ENCODE measurements at places on chromosomes 7 and 10. TPM values are rescaled to one million over a fixed set of nuclear protein-coding genes. Genes with fewer than 3 reads are reported as not detected.

DNA sequence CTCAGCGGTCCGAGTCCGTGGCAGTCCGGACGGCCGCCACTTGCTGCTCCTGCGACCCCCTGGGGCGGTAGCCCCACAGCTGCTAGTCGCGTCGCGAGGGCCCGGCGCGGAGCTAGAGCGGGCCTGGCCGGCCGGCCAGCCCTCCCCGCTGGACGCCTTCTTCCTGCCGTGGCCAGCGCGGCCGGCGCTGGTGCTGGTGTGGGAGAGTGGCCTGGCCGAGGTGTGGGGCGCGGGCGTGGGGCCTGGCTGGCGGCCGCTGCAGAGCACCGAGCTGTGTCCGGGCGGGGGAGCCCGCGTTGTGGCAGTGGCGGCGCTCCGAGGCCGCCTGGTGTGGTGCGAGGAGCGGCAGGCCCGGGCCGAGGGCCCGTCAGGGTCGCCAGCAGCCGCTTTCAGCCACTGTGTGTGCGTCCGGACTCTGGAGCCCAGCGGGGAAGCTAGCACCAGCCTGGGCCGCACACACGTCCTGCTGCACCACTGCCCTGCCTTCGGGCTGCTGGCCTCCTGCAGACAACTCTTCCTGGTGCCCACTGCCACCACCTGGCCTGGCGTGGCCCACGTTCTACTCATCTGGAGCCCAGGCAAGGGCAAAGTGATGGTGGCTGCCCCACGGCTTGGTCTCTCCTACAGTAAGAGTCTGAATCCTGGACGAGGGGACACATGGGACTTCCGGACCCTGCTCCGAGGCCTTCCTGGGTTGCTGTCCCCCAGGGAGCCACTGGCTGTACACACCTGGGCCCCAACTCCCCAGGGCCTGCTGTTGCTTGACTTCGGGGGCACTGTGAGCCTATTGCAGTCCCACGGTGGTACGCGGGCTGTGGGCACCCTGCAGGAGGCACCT is 631 bp downstream of the HPS6 start:
- DNase-seq, result peak; percentile 60

DNA sequence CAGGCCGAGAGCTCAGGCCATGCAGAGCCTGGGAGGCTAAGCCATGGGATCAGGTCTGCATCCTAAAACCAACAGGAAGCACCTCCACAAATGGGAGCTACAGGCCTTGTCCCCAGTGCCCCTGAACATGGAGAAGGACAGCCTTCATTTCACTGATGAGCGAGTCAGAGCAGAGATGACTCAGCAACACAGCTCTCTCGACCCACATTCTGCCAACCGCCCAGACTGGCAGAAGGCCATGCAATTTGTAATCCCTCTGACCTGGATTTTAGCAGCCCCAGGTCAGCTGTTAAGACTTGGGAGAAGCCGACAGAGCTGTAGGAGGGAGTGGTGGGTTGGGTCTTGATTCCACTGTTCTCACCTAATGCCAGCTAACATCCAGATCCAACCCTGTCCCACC is 25.5 kb downstream of the VOPP1 start:
- DNase-seq, result no peak

- DNase-seq, result no peak
These were observed 44.9 kb upstream of the MYL10 start for GRCh38 chr7:101673951-101674350.

GRCh38 chr10:72030762-72031543 is 57.4 kb downstream of the SPOCK2 start:
- DNase-seq, result no peak

DNA sequence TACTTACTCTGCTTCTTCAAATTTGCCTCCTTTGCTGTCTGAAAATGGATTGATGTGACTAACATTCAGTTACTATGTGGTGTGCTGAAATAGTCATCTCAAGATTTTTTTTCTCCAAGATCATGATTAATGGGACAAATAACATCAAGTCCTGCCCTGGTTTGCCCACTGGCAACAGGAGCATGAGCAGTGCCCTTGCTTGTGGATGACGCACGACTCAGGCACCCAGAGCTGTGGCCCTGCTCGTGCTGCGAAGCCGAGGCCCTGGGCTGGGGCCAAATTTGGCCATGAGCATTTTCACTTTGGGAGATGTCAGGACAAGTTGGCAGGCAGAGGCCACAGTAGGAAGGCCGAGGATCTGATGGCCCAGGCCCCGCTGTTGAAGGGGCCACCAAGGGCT is 239.8 kb upstream of the IGFBP3 start:
- no peak for DNase-seq

DNA sequence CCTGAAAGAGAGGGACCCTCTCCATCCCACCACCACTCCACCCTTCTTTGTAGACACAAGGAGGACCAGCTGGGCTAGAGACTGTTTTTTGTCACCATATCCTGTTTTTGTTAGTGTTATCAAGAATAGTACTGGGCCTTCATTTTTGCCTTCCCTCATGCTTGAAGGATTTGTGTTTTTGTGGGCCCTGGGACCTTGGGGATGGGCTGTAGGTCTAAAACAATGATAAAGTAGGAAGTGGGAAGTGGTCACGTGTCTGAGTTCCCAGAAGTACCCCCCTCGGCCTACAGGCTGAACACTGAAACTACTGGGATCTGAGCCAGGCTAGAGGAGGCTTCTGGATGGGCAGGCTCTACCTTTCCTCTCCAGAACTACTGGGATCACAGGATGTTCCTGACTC is 8.9 kb downstream of the AGFG2 start:
- DNase-seq, result no peak

DNA sequence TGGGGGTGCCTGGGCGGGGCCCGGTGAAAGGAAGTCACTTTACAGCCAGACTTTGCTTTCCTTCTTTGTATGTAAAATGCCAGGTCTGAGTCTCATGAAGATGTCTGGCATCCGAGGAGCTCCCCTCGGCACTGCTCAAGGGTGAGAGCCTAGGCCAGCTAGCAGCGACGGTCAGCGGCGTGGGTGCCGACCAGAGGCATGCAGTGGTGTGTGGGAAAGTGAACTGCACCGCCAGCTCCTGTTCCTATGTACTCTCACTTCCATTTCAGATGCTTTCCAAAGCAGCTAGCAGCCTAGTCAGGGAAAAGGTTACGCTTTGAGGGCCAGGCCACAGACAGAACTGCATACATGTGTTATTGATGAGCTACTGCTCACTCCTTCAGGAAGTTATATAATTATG is 172.8 kb downstream of the ZMYND11 start:
- DNase-seq, result no peak

DNA sequence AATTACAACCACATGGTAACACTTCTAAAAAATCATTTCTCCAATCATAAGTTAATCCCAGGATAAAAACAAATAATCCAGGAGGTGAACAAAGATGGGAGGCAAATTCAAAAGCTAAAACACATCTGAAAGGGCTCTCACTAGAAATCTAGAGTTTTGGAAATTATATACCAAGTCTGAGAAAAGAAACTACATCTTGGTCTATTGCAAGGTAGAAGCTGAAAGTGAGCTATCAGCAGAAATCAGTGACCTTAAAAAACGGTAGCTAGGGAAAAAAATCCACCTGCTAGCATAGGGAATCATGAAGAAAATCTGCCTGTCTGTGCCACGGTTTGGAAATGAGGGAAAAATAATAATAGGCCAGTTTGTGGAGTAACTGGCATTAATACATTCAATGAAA is 50.5 kb downstream of the POT1 start:
- DNase-seq, result no peak

NEURL1 gene
- total RNA-seq, result 3.1 TPM
